ENCODE measurements at places on chromosomes 7 and 10.
A peak's percentile ranks its signal among the peaks of the same experiment; 100 is the strongest.

GRCh38 chr7:5225616-5226290 lies 35.7 kb downstream of the WIPI2 start:
- DNase-seq: no peak

GRCh38 chr7:129780257-129780973 lies 168.9 kb downstream of the NRF1 start:
- no peak for DNase-seq

DNA sequence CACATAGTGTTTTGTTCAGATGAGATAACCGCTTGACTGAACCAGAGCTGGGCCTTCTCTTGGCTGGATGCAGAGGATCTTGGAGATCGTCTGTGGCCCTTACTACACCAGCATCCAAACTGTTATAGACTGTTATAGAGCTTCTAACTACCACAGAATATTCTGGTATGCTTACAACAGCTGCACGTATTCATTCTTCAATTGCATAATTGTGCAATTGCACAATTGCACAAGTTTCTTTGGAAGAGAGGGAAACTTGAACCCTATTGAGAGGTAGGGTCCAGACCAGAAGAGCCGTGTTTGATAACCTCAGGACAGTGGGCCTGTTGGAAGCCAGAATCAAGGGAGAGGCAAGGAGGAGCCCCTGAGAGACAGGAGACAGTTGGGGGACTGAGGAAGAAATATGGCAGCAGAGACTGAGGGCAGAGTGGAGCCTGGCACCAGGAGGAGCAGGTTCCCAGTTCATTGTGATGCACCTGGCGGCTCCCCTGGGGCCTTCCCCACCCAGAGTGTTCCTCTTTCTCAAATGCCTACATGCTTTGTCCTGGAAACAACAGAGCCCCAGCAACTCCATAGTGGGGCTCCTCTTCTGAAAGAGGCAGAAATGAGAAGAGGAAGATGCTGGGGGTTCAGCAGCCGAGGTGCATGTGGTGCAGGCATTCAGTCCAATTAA lies 64.1 kb downstream of the PTPRZ1 start:
- DNase-seq: no peak

DNA sequence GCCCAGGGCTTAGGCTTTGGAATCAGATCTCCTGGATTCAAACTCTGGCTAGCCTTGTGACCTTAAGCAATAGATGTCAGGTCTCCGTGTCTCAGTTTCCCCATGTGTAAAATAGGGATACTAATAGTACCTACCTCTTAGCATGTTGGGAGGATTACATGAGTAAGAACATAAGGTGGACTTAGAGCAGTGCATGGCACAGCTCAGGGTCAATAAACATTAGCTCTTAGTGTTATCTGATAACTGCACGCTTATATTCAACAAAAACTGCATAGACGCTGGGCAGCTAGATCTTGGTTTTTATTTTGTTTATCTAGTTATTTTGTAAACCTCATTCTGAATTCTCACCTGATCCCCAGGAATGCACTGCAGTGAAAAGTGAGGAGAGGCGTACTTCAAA lies 17.2 kb downstream of the TBXAS1 start:
- no peak for DNase-seq

DNA sequence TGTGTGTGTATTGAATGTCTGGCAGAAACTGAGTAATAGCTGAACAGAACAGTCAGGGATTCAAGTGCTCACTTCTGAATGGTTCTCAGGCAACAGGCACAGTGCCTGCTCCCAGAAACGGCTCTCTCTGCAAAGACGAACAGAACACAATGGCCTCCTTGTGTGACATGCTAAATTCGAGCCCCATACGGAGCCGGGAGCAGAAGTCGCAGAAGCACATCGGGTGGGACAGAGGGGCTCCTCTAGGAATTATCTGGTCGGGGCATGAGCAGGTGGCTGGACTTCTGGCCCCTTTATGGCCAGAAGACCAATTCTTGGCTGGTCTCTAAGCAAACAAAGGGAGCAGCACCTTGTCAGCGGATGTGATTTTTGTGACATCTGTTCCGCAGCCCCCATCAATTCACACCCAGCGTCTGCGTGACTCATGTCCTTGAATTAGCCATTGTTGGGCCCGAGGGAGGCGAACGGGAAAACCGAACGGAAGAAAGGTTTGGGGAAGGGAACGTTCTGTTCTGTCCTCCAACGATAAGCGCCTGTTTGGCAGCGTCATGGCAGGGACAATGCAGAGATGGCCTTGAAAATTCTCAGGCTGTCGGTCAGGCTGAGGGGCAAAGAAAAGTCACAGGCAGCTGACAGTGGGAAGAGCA lies 47.3 kb upstream of the NPTX2 start:
- no peak for DNase-seq

DNA sequence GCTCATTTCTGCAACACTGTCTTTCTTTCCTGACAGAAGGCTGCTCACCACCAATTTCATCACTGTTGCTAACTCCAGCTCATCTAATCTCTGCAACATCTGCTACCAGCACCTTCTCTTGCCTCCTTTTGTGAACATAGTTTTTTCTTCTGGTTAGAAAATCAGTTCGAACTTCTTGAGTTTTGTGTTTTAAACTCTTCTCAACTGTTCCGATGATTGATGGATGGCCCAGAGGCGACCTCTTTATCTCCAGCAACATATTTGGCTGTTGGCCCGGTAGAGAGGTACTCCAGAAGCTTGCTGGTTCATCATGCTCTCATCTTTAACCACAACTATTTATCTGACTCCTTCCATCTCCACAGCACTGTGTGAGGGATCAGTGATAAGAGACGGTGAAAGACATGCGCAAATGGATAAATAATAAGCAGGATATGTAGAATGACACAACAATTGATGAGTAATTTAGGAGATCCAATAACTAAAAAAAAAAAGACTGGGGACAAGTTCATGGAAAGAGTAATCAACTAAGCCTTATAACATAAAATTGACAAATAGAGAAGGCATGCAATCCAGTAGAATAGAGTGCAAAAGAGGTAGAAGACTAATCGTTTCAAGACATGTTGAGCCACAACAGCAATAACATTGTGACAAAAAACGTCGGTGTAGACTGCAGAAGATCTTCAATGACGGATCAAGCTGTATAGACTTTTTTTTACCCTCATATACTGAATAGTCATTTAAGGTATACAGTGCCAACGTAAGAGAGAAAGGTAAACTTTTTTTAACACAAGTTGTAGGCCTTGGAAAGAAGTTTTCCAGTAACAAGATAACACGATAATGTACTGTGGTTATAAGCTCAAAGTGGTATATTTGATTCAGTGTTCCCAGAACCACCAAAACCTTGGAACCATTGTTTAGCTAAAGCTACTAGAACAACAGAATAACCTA lies 152.2 kb downstream of the CRPPA start:
- DNase-seq: no peak

GRCh38 chr7:80923211-80923612 lies 4.4 kb upstream of the SEMA3C start:
- no peak for DNase-seq

- DNase-seq: no peak
These were observed 280.8 kb downstream of the ARHGAP12 start for GRCh38 chr10:31647861-31648260.

DNA sequence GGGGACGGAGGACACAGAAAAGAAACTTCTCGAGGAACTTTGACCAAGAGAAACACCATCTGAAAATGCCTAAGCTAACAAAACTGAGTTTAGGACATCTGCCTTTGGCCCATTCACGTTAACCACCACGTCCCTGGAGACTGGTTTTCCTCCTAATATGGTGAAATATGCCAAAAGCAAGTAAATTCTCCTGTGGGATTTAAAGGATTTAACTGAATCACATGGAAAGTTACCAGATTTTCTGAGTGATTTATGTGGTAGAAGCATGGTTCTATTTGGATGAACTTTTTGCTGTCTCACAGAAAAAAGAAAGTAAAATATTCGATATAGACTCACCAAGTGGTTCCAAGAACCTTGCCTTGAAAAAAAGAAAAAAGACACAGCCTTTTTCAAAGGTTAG lies 30.4 kb upstream of the BMPER start:
- peak; percentile 98 for DNase-seq

- no peak for DNase-seq
These were observed 149.8 kb downstream of the DYNC1I1 start for GRCh38 chr7:95922191-95922590.

DNA sequence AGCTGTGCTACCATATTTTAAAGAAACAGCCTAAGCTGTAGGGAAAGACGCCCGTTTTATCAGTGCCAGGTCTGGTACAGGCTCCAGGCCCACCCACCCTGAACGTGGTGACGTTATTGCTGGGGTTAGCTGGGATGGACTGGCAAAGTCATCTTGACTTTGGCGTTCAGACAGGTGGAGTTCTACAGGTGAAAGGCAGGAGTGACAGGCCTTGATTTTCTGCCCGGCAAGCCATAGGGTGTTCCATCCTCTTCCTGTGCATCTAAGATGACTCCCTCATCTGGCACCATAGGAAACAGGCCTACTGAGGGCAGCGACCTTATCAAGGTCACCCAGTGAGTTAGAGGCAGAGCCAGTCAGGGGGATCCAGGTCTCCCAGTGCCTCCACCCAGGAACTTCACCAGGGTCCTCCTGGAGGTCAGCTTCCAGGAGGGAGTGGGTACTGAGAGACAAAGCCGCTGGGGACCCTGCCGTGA lies 41.6 kb downstream of the HK1 start:
- no peak for DNase-seq

GRCh38 chr7:100407285-100408180 lies 21.0 kb downstream of the ZCWPW1 start:
- peak; percentile 57 for DNase-seq

- no peak for DNase-seq
These were observed 13.8 kb downstream of the MRPL32 start for GRCh38 chr7:42945821-42946626.

- DNase-seq: no peak
These were observed 209.9 kb downstream of the BBS9 start for GRCh38 chr7:33339074-33339790.

DNA sequence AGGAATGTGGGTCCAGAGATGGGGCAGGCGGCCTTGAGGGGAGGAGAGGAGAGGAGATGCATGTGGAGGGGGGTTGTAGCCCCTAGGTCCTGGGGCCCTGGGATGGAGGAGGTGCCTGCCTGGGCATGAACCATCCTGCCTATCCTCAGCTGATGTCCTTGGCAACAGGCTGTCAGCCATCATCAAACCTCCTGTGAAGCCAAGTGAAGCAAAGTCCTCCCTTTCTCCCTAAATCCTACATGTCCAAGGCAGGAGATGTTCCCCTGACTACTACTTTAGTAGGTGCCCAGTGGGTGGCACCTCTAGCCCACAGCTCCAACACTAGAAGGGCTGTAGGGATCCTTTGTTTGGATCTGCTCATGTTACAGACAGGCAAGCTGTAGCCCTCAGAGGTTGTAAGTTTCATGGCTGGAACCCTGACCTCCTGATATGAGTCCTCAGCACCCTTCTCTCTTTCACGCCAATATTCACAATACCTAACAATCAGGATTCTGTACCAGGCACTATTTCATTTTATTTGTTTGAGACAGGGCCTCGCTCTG lies 66.6 kb upstream of the SYPL1 start:
- peak; percentile 64 for DNase-seq

DNA sequence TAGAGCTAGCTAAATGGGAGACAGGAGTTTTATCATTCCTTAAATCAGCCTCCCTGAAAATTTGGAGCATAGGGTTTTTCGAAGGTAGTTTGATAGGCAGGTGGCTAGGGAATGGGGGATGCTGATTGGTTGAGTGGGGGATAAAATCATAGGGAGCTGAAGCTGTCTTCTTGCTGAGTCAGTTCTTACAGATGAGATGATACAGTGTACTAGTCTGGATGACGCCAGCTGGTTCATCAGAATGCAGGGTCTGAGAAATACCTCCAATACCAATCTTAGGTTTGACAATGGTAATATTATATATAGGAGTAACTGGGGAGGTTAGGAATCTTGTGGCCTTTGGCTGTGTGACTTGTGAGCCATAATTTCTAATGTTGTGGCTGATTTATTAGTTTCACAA lies 271.2 kb downstream of the SUGCT start:
- DNase-seq: no peak

GRCh38 chr7:82210416-82211184 lies 233.0 kb downstream of the CACNA2D1 start:
- DNase-seq: peak; percentile 40

- peak; percentile 70 for DNase-seq
These were observed 2.2 kb upstream of the LRRC27 start for GRCh38 chr10:132329565-132330485.

- no peak for DNase-seq
These were observed 107.4 kb upstream of the KLF14 start for GRCh38 chr7:130841416-130841815.

- no peak for DNase-seq
These were observed 65.1 kb downstream of the BMPR1A start for GRCh38 chr10:86821388-86821999.

DNA sequence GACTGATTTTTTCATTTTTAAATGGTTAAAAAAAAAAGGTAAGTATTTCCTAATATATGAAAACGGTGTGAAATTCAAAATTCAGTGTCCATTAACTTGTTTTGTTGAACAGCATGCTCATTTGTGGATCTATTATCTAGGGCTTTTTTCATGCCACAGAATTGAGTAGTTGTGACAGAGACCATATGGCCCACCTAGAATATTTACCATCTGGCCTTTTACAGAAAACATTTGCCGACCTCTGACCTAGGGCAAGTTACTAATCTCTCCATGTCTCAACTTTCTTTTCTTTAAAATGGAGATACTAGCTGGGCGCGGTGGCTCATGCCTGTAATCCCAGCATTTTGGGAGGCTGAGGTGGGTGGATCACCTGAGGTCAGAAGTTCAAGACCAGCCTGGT lies 41.3 kb downstream of the GRK5 start:
- DNase-seq: no peak

DNA sequence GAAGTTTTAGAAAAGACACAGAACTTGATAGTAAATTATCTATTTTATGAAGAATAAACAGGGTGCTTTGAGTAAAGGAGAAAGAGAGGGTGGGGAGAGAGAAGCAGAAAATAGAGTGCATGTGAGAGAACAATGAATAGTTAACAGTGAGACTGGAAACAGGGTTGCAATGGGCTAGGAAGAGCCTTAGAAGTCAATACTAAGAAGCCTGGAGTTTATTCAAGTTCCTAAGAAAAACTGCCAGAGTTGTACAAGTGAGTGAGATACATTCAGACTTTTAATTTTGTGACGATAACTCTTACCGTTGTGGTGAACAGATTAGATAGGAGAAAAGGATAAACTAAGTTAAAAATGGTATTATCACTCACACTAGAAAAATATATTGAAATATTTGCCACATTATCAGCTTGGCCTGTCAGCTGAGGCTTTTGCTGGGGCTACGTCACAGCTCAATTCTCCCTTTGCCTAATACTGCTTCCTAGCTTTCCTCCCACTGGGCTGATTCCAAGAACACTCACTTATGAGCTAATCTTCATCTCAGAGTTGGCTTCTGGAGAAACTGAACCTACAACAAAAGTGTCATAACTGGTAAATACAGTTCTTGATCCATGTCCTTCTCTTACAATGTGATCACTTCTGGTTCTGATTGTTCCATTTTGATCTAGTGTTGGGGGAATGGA lies 92.7 kb downstream of the SEMA3D start:
- no peak for DNase-seq

DNA sequence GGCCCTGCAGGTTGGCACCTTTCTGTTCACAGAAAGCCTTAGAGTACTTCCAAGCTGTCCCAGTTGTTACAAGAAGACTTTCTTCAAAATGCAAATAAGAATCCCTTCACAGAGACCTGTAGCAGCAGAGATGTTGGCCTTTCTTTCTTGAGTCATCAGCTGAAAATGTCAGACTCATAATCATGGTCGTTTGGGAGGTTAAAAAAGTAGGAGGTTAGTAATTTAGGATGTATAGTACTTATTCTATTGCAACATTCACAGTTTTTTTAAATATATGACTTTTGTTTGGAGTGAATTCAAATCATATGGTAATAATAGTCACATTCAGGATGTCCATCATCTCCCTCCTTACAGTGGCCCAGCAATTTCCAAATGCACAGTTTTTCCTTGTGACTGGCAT lies 223.9 kb upstream of the GLI3 start:
- no peak for DNase-seq

GRCh38 chr10:103204353-103205255 lies 11.5 kb upstream of the NT5C2 start:
- peak; percentile 24 for DNase-seq

Data from fibroblast of gingiva (primary cell).